ENCODE measurements at places on chromosomes 16 and 17. TPM values are rescaled to one million over a fixed set of nuclear protein-coding genes. Genes with fewer than 3 reads are reported as not detected.

- H3K4me1 ChIP-seq = peaks cover 28% of the 10 kb centered on the region
- H3K4me3 ChIP-seq = peak overlapping the region; percentile 92
- H3K27ac ChIP-seq = no peak overlapping the region
- DNase-seq = no peak
These were observed 567 bp downstream of the HSD17B1 start for GRCh38 chr17:42553161-42553818.

GRCh38 chr17:8122924-8123694 is 797 bp downstream of the HES7 start:
- peak overlapping the region; percentile 84 for H3K4me3 ChIP-seq
- peaks cover 33% of the 10 kb centered on the region for H3K27me3 ChIP-seq
- peak; percentile 68 for DNase-seq
- H3K36me3 ChIP-seq = peaks cover 7% of the 10 kb centered on the region
- peaks cover 61% of the 10 kb centered on the region for H3K4me1 ChIP-seq

GRCh38 chr17:33832262-33832661 is 422.8 kb upstream of the CCL2 start:
- no peaks in the 10 kb centered on the region for H3K36me3 ChIP-seq
- H3K27me3 ChIP-seq = peaks cover 14% of the 10 kb centered on the region
- no peaks in the 10 kb centered on the region for H3K4me1 ChIP-seq

DNA sequence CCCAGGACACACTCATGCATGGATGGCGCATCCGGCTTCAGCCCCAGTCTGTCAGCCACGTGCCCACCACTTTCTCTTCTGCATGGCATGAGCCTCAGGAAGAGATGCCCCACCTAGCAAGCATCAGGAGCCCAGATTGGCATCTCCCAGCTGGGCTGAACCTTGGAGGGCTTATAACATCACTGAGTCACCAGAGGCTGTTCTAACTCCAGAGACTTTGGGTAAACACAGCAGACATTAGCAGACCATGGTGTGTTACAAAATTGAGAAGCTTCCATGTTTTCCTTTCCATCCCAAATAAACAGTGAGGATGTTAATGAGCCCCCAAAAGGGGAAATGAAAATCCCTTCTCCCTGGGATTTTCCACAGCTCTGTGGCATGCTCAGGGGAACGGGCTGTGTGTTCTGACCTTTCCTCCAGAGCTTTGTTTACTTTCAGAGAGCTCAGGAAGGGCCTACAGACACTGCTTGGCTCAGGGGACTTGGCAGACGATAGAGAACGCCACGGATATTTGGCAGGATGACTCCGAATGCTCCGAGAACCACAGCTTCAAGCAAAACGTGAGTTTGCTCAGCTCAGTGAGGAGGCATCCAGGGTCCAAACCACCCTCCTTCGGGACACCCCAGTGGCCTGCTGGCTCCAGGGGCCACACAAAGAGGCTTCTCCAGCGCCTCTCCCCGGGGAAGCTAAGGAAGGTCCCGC is 16.5 kb downstream of the GLP2R start:
- peaks cover 2% of the 10 kb centered on the region for H3K27me3 ChIP-seq
- no peak overlapping the region for H3K27ac ChIP-seq
- H3K4me3 ChIP-seq = no peak overlapping the region
- H3K4me1 ChIP-seq = no peaks in the 10 kb centered on the region

DNA sequence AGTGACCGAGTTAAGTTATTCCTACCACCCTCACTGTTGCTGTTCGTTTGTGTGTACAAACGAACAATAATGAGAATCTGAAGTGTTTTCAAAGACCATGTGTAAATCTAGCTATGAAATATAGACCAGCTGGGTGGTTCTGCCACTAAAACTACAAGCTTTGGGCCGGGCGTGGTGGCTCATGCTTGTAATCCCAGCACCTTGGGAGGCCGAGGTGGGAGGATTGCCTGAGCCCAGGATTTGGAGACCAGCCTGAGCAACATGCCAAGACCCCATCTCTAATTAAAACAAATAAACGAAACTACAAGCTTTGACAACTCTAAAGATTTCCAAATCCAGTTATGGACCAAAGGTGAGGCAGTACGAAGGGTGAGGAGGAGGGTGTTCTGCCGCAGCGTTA is 973 bp downstream of the RECQL5 start:
- H3K27ac ChIP-seq = no peak overlapping the region
- no peak for DNase-seq
- peak overlapping the region; percentile 64 for H3K4me3 ChIP-seq
- H3K4me1 ChIP-seq = peaks cover 28% of the 10 kb centered on the region
- H3K27me3 ChIP-seq = no peaks in the 10 kb centered on the region
- H3K36me3 ChIP-seq = peaks cover 22% of the 10 kb centered on the region

GRCh38 chr16:86491640-86492023 is 18.7 kb upstream of the FOXF1 start:
- no peak overlapping the region for H3K27ac ChIP-seq
- no peak overlapping the region for H3K4me3 ChIP-seq
- DNase-seq = no peak
- H3K27me3 ChIP-seq = peaks cover 55% of the 10 kb centered on the region
- H3K36me3 ChIP-seq = no peaks in the 10 kb centered on the region

DNA sequence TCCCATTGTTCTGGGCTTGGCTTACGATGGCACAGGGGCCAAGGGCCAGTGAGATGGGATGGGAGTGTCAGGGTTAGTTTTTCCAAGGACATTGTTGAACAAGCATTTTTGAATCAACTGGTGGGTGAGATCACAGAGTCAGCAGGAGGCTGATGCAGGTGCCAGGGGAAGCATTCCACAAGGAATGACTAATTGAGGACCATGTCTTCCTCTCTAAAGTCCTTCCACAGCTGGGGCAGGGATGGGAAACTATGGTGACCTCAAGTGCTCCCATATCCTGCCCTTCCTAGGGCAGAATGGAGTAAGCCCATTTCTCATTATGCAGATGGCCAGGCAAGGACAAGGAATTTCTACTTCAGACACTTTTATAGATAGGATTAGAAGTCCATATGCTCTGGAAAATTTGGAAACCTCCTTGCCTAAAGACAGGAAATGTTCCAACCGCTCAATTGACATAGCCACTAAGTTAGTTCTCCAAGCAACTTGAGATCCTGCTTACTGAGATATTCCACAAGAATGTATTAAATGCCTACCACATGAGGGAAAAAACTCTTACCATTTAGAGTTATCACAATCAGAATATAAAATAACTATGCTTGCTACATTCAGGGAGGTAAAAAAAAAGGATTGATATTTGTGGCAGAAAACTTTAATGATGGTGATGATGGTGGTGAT is 21.2 kb upstream of the ENGASE start:
- no peaks in the 10 kb centered on the region for H3K4me1 ChIP-seq
- peaks cover 2% of the 10 kb centered on the region for H3K27me3 ChIP-seq
- no peak for DNase-seq
- no peak overlapping the region for H3K27ac ChIP-seq
- no peaks in the 10 kb centered on the region for H3K36me3 ChIP-seq
- no peak overlapping the region for H3K4me3 ChIP-seq

DNA sequence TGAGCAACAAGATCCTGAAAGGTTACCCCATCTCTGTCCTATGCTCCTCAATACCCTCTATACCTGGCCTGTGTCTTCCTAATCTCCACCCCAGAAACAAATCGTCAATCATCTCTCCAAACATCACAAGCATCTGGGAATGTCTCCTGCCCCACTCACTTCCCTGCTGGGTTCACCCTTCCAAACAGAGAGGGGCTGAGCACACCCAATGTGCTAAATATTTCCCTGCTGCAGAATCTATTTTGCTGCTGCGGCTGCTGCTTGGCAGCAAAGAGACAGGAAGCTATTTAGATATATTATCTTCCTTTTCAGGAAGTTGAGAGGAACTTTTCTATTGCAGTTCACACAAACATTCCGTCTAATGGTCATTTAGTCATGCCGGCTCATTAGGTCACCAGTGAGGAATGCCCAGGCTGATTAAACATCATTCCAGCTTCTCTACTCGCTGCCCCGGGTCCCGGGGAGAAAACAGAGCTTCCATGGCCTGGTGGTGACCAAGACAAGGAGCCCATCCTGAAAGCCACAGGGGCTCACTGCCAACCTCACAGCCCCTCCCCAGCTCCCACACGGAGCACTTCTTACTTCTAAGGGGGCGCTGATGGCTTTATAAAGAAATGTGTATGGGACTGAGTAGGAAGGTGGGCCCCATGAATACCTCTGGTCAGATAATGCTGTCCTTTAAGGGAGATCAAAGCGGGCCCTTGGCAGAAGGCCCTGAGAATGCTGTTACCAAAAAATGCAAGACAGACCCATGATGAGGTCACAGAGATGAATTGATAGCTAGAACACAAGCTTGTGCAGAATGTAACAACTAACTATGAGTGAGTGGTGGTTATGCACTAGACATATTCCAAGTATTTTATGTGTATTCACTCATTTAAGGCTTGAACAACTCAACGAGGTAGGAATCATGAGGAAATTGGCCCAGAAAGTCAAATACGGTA is 218.3 kb downstream of the SOX9 start:
- no peaks in the 10 kb centered on the region for H3K4me1 ChIP-seq
- no peak for DNase-seq
- H3K4me3 ChIP-seq = no peak overlapping the region
- no peak overlapping the region for H3K27ac ChIP-seq
- H3K36me3 ChIP-seq = no peaks in the 10 kb centered on the region

GRCh38 chr16:86229283-86229682 is 281.0 kb upstream of the FOXF1 start:
- no peaks in the 10 kb centered on the region for H3K4me1 ChIP-seq
- no peak overlapping the region for H3K4me3 ChIP-seq
- no peak for DNase-seq
- H3K27ac ChIP-seq = no peak overlapping the region

GRCh38 chr16:70713824-70714223 is 28.0 kb upstream of the MTSS2 start:
- no peaks in the 10 kb centered on the region for H3K36me3 ChIP-seq
- no peaks in the 10 kb centered on the region for H3K27me3 ChIP-seq
- DNase-seq = no peak
- no peak overlapping the region for H3K4me3 ChIP-seq
- H3K4me1 ChIP-seq = no peaks in the 10 kb centered on the region
- H3K27ac ChIP-seq = no peak overlapping the region

DNA sequence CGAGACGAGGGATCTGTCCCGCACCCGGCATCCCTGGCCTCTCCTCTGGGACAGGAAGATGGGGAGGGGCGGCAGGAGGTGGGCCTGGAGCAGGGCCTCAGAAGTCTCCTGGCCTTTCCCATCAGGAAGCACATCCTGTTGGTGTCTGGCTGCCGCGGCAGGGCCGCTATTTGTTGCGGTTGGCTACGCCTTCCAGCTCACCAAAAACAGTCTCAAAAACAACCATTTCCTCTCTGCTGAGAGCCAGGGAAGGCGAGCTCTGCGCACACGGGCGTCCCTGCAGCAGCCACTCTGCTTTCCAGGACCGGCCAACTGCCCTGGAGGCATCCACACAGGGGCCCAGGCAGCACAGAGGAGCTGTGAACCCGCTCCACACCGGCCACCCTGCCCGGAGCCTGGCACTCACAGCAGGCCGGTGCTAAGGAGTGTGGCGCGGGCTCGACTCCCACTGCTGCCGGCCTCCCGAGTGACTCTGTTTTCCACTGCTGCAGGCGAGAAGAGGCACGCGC is at the start of gene TMEM204:
TMEM204 (plus strand) TSS at position 224 of the 509 bp plus-strand sequence. CDS start 610 bp downstream, outside the sequence.
- peak within 1 kb of the TSS; percentile 97 for H3K4me3 ChIP-seq
- peak within 1 kb of the TSS; percentile 95 for H3K27ac ChIP-seq
- H3K4me1 ChIP-seq = peaks cover 41% of the 10 kb centered on the region
- peak; percentile 67 for DNase-seq
- H3K36me3 ChIP-seq = peaks cover 27% of the 10 kb centered on the region

DNA sequence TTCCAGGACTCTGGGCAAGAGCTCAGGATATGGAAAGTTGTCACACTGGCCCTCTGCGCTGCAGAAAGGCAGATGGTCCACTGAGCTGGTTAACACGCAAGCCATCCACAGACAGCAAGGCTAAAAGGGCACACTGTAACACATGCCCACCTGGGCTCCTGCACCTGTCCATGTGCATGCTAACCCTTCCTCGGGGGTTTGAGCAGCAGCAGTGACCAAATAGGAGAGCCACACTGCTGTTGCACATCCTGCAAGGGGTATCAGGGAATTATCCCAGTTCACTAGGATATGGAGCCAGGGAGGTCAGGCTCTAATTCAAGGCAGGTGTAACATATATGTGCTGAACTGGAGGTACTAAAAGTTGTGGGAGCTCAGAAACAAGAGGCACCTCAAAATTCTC is 471.0 kb upstream of the CDH5 start:
- H3K36me3 ChIP-seq = no peaks in the 10 kb centered on the region
- no peaks in the 10 kb centered on the region for H3K4me1 ChIP-seq
- no peak overlapping the region for H3K27ac ChIP-seq
- no peak for DNase-seq

DNA sequence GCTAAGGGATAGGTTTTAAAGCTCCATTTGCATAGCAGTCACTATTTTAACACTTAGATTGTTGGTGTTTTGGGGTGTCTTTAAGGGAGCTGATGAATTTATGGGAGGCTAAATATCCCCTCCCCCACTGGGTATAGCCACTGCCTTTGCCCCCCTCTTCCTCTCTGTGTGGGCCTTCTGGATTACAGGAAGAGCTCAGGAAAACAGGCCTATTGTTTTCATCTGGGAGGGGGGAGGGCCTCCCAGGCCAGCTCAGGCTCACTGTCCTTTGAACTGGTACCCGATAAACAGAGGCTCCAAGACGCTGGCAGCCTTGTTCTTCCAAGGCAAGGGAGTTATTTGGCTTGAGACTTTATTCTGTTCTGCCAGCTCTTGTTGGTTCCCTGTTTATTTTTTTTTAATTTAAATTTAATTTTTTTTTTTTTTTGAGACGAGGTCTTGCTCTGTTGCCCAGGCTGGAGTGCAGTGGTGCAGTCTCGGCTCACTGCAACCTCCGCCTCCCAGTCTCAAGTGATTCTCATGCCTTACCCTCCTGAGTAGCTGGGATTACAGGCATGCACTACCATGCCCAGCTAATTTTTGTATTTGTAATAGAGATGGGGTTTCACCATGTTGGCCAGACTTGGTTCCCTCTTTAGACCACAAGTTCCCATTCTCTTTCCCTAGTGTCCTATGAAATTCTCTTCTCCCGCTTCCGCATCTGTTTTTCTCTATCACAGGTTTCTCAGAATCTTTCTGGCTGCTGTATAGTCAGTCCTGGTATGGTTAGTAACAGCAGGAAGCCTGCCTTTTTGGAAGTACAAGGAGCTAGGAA is 25.1 kb downstream of the MINK1 start:
- peaks cover 5% of the 10 kb centered on the region for H3K36me3 ChIP-seq
- DNase-seq = no peak
- H3K4me1 ChIP-seq = peaks cover 14% of the 10 kb centered on the region
- no peak overlapping the region for H3K4me3 ChIP-seq
- H3K27me3 ChIP-seq = no peaks in the 10 kb centered on the region

GRCh38 chr17:43618276-43618675 is 43.4 kb downstream of the MEOX1 start:
- H3K4me3 ChIP-seq = no peak overlapping the region
- H3K27me3 ChIP-seq = no peaks in the 10 kb centered on the region
- H3K4me1 ChIP-seq = no peaks in the 10 kb centered on the region
- H3K36me3 ChIP-seq = no peaks in the 10 kb centered on the region
- DNase-seq = no peak

Gene LUC7L3
- 120 TPM for total RNA-seq

Gene KRTAP17-1
- total RNA-seq = not detected

Gene IL17C
- not detected for total RNA-seq

Gene CCL1
- not detected for total RNA-seq

Gene WFIKKN1
- 0.10 TPM for total RNA-seq
